ENCODE measurements at places on chromosomes 6 and 20.

DNA sequence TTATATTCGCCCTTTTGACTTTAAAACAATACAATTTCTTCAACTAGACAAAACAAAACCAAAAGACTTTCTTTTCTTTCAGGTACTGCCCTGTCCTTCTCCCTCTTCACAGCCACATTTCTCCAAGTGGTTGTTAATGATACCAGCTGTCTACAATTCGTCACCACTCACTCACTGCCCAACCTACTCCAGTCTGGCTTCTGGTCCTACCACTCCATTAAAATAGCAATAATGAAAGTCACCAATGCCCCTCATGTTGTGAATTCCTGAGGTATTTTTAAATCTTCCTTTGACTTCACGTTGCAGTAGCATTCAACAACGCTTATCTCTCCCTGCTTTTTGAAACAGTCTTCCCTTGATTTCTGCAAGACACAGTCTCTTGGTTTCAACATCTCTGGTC, 11.6 kb upstream of the MAN1A1 start:
- no peak for DNase-seq

DNA sequence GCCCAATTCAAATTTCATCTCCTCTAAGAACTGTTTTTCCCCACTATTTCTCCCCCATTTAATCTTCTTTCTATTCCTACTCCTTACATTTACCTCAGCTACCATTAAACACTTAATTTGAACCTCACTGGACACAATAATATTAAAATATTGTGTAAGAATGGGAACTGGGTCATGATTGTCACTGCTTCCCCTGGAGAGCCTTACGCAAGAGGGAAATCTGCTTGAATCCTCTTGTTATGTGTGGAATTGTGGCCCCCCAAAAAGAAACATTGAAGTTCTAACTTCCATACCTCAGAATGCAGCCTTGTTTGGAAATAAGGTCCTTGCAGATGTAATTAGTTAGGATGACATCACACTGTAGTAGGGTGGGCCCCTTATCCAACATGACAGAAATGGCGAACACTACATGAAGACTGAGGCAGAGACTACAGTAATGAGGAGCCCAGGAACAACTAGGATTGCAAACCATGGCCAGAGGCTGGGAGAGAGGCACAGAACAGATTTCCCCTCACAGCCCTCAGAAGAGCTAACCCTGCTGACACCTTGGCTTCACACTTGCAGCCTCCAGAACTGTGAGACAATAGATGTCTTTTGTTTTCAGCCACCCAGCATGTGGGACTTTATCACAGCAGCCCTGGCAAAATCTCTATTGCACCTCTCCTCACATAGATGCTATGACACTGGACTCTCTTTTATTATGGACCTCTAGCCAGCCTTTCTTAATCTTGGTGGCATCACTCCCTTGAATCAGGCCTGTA, 29.9 kb downstream of the HIVEP2 start:
- DNase-seq: no peak

DNA sequence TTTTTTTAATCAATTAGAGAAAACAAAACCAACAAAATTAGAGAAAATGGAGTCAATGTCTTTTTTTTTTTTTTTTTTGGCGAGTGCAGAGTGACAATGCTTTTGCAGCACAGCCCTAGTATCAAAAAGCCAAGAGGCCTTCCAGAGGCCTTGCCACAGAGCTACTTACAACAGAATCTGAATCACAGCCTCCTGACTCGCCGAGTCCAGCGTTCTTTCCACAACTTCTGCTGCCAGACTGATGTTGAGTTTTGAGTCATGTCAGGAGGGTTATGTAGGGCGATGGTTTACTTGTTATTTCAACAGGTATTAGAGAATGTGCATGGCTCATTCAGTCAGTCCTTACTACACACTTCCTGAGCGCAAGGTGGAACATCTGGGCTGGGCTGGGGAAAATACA, 88.6 kb downstream of the FNDC1 start:
- peak; percentile 33 for DNase-seq

DNA sequence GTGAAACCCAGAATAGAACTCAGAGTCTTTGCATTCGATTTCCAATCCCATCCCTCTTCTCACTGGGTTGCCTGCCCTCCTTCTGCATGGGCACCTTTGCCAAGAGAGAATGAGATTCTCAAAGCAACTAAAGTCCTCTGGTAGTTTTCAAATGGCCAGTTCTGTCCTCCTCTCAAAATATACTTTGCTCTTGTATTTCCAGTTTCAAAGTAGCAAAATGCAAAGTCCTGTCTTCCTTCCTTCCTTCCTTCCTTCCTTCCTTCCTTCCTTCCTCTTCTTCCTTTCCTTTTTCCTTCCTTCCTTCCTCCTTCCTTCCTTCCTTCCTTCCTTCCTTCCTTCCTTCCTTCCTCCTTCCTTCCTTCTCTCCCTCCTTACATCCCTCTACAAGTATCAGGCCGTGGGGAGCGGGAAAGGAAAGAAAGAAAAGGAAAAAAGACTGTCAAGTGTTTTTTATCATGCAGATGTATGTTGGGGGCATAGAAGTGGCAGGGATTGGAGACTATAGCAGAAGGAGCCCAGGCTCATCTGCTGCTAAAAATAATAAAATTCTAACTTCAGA, 265.2 kb downstream of the CD83 start:
- DNase-seq: no peak

- DNase-seq: no peak
Measured at GRCh38 chr20:60952861-60953260, 299.2 kb upstream of the CDH4 start.

GRCh38 chr6:158038291-158039177, 56.9 kb downstream of the SYNJ2 start:
- no peak for DNase-seq

GRCh38 chr6:43242908-43243663, at the start of gene TTBK1:
TTBK1 (plus strand) TSS chr6:43243481; CDS start chr6:43246661, 3,180 bp downstream.
- DNase-seq: no peak

- no peak for DNase-seq
Measured at GRCh38 chr6:145860562-145860961, 46.0 kb upstream of the FBXO30 start.
